NCI-H526 (cell line): ENCODE measurements at places on chromosomes 13 and 19.
A peak's percentile ranks its signal among the peaks of the same experiment; 100 is the strongest.

- DNase-seq, result no peak
Observed at GRCh38 chr19:38287604-38288003, 16.4 kb upstream of the C19orf33 start.

DNA sequence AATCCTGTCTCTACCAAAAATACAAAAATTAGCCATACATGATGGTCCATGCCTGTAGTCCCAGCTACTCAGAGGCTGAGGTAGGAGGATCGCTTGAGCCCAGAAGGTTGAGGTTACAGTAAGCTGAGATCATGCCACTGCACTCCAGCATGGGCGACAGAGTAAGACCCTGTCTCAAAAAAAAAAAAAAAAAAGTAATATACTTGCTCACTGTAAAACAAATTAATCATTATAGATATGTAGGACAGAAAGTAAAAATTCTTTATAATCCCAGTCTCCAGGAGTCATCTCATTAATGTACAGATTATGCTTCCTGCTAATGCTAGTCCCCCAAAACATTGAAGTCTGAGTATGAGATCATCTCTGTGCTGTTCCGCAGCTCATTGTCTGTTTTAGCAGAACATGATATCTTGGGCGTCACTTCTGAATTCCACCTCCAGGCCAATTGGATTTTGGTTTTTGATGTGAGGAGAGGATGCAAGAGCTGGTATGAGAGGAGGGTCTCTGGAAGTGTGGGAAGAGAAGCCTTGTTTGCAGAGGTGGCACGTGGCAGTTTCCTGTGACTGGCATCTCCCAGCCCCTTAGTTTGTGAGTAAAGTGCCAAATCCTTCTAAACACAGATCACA, 75.4 kb upstream of the NPAS1 start:
- no peak for DNase-seq

DNA sequence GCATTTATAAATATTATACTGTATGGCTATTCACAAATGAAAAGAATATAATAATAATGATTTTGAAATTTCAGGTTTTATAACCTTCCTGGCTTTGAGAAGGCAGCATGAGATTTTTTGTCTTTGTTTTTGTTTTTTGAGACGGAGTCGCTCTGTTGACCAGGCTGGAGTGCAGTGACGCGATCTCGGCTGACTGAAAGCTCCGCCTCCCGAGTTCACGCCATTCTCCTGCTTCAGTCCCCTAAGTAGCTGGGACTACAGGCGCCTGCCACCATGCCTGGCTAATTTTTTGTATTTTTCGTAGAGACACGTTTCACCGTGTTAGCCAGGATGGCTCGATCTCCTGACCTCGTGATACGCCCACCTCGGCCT, 64.1 kb downstream of the ZNF429 start:
- peak; percentile 52 for DNase-seq

- no peak for DNase-seq
Observed at GRCh38 chr13:20360835-20361412, 128.8 kb upstream of the GJB6 start.

DNA sequence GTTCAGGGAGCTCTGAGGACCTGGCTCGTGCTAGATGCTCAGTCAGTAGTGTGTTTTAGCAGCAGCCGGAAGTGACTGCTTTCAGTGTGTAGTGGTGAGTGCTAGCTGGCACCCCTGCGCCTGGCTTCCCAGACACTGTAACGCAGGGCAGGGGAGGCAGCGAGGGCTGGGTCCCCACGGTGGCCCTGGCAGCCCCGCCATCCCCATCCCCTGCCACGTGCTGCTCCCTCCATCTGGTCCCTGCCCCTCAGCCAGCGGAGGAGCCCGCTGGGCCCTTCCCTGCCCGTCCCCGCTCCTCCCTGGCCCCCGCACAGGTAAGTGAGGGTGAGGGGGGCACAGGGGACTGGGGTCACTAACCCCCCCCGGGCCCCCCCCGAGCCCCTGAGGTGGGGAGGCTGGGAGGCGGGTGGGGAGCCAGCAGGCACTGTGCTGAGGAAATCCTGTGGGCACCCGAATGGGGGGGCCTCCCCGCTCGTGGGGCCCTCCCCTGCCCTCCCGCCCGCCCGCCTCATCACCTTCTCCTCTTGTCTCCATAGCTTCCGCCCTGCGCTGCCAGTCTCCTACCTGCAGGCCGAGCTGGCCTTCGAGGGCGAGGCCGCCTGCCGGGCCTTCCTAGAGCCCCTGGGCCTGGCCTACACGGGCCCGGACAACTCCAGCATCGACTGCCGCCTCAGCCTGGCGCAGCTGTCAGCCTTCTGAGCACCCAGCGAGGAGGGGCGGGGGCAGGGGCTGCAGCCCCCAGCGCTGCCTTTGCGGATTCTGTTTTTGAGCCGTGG, 3.2 kb downstream of the LENG9 start:
- DNase-seq, result peak; percentile 50

DNA sequence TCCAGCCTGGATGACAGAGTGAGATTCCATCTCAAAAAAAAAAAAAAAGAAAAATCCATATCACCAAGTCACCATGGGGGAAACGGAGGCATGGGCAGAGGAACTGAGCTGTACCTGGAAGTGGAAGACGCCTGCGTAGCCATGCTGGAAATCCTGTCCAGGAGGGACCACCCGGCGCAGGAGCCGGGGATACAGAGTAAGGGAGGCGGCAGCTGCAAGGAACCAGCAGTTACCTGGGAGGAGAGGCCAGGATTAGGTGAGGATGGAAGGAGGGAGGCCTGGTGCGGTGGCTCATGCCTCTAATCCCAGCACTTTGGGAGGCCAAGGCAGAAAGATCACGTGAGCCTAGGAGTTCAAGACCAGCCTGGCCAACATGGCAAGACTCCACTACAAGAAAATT, 2.0 kb downstream of the CAPN12 start:
- no peak for DNase-seq

- DNase-seq, result no peak
Observed at GRCh38 chr19:13484166-13484565, 22.1 kb downstream of the CACNA1A start.

DNA sequence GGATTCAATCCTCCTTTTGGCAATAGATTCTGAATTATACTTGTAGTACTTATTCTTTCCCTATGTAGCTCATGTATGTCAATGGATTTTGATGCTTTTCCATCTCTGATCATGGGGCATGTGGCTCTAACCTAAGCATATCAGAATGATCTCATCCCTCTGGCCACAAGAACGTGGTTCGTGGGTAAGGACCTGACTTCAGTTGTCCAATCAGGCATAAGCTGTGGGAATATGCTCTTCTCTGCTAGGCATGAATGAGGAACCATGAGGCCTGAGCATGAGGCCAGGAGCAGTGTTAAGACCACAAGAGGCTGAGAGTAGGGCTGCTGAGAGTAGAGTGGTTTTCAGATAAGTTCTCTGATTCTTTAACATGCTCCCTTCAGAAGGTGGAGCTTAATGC, 292.4 kb upstream of the TSHZ3 start:
- DNase-seq, result no peak

GRCh38 chr19:40239415-40240226, 13.1 kb upstream of the CCNP start:
- DNase-seq, result no peak

DNA sequence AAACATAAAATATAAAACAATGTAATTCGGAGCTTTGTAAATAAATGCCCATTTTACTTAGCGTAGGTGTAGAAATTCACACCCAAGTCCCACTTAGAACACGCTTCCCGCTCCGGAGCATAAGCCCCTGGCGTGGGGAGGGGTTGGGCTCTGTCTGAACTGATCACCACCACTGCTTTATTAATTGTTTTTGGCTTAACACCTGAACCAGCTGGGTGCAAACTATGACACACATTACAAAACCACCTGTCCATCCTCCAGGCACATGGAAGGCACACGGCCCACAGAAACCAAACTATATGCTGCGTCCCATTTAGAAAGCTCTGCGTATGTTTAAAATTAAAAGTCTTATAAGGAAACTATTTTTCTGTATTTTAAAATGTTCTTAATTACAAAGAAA, 25.9 kb downstream of the RASA3 start:
- DNase-seq, result no peak

GRCh38 chr13:44050450-44051063, 170.9 kb downstream of the LACC1 start:
- peak; percentile 66 for DNase-seq

- DNase-seq, result no peak
Observed at GRCh38 chr19:52494518-52494917, 33.0 kb upstream of the ZNF808 start.

GRCh38 chr13:27921421-27921960, 1.7 kb downstream of the PDX1 start:
- peak; percentile 51 for DNase-seq

DNA sequence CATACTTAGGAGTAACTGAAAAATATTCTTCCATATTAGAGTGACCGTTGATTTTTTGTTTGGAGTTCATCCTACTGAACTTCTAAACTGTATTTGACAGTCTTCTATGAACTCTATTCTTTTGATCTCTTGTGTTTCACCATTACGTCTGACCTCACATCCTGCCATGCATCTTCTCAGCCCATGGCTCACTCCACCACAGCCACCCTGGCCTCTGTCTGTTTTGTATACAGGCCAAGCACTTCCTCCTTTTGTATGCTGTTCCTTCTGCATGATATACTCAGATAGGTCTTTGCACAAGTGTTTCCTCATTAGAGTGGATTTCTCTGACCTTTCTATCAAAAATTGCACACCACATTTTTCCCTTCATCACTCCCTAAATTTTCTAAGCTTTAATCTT, 119.9 kb downstream of the MAB21L1 start:
- DNase-seq, result no peak

DNA sequence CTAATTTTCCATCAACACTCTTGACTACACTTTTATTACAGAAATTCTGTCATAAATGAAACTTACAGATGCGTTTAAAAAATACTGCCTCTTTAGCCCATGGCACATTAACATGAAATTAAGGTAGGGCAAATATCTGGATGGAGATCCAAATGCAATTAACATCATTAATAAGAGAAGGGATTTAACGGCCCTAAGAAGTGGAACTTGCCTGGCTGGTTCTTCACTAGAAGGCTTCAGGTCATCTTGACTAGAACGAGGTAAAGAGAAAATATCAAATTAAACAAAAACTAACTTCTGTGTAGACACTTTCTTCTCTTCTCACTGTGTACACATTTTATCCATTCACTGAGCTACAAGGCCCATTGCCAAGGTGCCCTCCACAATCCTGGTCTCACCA, 1093.4 kb downstream of the EFNB2 start:
- DNase-seq, result no peak

DNA sequence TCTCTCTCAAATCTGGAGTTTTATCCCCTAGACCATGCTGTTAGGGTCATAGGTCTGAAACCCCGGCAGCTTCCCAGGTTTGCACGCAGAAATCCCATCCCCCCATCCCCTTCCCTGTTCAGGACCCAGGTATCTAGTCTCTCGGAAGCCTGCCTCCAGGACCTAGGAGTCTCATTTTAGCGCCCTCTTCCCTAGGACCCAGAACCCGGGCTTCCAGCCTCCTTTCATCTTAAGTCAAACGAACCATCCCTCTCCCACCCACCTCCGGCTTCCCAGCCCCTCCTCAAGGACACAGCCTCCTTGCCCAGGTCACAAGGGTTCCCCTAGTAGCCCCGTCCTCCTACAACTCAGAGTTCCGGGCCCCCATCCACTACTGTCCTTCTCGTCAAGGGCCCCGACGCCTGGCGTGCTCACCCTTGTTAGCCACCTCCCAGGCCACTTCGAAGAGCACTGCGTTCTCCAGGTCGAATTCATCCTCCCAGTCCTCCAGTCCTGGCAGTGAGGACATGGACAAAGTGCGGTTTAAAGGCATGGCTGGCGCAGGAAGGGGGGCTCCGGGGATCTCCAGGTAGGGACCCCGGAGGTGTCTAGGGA, 431 bp downstream of the GYS1 start:
- no peak for DNase-seq

- no peak for DNase-seq
Observed at GRCh38 chr19:11626252-11626651, 29.0 kb downstream of the ZNF627 start.

DNA sequence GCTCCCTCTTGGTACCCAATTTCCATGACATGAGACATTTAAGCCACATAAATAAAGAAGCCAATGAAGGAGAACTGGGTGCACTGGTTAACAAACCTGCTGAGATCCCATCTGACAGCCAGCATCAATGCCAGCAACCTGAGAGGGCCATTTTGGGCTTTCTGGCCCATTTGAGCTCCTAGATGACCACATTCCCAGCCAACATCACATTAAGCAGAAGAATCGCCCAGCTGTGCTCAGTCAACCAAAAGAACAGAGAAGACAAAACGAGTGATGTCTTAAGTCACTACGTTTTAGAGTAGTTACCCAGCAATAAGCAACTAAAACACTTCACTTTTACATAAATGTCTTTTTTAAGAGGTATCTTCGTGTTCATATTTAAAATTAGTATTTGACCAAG, 21.9 kb downstream of the LCP1 start:
- DNase-seq, result no peak

DNA sequence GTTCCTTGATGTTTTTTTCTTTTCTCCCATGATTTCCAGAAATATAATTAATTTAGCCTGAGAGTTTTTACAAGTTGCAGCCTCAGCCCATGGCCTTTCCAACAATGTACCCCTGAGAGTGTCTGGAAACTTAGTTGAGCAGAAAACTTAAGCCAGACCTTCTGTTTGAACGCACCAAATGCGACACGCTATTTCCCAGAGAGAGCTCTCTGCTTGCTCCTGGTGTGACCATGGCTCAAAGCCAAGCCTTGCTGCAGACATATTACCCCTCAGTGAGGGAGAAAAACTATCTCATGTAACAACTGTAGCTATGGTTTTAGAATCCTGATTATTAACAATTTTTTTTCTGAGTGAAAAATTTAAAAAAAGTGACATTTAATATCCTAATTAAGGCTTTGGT, 1204.5 kb upstream of the SLC10A2 start:
- DNase-seq, result no peak

DNA sequence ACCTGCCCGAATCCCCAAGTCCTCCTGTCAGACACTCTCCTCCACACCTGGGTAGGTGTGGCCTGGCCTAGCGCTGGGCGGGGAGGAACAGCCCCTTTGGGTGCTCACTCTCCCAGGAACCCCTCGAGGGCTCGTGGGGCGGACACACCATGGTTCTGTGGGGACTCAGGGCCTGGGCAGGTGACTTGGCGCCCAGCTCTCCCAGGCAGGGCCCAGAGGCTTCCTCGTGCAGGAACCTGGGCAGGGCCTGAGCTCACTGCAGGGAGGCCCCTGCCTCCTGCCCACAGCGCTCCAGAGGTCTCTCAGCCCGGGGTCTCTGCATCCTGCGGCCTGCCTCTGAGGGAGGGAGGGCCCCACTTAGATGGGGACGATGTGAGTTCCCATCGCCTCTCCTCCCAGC, 11.9 kb downstream of the LSM4 start:
- no peak for DNase-seq

DNA sequence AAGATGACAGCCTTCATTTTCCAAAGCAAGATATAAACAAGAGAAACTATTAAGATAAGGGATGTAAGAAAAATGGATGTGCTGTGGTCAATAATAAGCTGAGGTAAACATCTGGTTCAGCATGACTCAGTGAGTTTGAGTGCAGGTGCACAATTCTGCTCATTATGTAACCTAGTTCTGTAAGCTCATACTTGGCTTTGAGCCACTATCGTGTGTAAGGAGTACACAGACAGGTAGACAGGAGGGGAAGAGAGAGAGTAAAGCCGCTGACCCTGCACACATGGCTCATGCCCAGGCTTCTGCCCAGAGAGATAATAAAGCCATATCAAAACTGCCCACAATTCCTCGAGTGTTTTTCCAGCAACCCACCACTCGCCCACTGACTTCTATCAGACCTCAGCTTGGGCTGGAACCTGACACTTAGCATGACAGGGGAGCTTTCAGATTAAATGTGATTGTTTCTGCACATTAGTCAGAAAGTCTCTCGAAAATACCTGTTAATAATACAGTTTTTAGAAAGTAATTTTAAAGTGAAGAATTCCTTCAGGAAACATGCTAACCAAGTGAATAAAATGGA, 51.7 kb downstream of the ZNF91 start:
- no peak for DNase-seq
